ENCODE measurements at places on chromosomes 6 and 20. TPM values are rescaled to one million over a fixed set of nuclear protein-coding genes. Genes with fewer than 3 reads are reported as not detected.

DNA sequence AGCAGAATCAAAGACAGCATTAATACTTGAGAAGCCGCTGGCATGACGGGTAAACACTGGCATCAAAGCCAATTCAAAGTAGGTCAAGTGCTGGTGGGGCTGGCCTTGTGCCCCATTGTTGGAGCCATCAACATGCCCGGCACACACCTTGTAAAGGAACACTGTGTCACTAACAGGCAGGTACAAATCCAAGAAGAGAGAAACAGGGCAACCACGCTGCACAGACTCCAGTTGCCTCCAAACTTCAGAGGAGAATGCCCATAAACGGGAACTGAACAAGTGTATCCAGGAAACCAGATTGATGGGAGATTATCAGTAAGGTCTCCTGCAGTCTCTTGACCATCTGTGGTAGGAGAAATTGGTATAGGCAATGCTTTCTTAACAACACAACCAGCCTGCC lies 127.0 kb upstream of the STXBP5 start:
- no peak for ATAC-seq

MYB gene
- total RNA-seq = 81.5 TPM

DNA sequence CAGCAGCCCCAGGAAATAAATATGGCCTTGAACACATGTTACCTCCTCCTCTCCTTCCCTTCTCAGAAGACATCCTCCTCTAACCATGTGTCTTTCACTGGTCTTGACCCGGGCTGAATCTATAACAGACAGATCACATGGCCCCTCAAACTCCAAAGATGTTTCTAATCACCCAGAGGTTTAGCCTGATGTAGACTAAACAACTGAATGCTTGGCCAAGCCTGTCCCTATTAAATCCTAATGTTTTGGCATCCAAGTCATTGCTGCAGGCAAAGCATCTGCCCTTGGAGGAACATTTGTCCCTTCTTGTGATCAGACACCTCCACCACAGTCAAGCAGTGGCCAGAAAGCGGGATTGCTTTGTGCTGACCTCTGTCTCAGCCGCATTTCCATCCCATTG lies 65.5 kb downstream of the ANKRD60 start:
- no peak for ATAC-seq

DNA sequence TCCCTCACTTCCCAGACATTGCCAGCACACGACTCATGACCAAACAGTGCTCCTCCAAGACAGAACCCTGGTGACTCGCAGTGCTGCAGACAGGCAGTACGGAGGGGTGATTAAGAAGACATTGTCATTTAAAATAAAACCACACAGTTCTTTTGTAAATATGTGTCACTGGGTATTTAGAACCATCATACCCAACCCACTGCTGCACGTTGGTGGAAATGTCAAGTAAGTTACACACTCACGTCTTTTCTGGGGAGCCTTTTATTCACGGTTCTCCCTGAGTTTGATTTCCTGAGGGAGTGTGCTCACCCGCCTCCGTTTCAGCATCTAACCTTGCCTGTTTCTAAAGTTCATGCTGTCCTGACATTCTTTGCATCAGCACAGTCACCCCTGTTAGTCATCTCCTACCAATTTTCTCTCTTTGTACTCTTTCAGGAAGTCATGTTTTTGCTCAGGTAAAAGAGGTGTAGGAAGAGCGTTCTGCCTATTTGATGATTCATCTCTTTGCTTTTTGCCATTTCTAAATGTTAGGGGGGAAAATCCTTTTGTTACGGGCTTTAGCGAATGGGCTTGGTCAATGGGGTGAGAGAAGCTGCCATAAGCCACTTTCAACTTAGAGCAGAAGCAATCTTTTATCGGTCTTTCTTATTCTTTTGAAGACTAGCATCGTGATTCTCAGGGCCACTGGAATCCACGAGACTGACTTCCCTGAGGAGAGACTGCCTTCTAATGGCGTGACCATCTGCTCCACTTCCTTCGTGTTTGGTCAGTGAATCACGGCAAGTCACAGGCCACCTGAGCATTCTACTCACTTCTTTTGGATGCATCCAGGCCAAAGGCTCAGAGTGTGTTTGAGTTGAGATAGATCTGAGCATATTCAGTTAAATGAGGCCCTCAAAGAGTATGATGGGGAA lies 512.8 kb upstream of the JARID2 start:
- peak; percentile 64 for ATAC-seq

DNA sequence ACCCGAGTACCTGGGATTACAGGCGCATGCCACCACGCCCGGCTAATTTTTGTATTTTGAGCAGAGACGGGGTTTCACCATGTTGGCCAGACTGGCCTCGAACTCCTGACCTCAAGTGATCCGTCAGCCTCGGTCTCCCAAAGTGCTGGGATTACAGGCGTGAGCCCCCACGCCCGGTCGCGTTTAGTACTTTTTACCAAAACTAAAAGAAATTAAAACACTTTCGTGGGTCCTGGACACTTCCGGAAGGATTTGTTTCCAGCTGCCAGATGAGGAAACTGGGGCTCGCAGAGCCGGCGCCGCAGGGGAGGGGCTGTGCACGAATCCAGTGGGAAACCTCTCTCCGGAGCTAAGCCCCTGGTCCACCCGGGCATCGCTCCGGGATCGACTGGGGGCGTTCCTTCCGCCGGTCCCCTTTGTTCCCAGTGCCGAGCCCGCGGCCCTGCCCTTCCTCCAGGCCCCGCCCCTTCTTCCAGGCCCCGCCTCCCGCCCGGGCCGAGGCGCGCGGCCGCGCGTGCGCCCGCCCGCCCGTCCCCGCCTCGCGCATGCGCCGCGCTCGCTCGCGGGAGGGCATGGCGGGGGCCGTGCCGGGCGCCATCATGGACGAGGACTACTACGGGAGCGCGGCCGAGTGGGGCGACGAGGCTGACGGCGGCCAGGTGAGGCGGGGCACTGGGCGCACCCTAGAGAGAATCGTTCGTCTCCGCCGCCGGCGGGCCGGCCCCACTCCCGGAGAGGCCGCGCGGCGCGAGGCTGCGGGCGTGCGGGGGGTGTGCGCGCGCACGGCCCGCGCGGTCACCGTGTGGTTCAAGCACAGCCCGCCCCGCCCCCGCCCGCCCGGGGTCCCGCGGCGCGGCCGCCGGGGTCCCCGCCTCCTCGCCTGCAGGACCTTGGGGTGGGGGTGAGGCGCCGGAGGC lies at the start of gene NELFCD:
NELFCD (plus strand) TSS at position 546 of the 917 bp plus-strand sequence; CDS start at position 600, 54 bp downstream.
- ATAC-seq = peak; percentile 90

DNA sequence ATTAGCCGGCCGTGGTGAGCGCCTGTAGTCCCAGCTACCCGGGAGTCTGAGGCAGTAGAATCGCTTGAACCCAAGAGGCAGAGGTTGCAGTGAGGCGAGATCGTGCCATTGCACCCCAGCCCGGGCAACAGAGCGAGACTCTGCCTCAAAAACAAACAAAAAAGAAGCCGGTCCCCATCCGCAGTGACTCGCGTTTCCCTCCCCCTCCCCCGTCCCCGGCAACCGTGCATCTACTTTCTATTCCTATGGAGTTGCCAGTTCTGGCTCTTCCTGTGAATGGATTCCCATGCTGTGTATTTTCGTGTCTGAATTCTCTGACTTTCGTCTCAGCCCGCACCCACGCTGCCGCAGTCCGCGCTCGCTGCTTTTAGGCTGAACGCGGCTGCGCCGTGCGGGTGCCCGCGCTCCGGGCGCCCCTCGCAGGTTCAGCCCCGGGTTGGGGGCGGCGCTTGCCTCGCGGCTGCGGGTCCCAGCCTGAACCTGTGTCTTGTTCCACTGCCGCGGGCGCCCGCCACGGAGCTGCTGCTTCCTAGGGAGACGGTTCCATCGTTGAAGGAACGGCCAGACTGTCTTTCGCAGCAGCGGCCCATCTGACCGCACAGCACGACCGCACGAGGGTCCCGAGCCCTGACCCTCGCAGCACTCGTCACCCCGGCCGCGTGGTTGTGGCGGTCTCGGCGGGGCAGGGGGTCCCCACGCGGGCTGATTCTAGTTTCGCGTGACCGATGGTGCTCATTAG lies 1.1 kb upstream of the MRGBP start:
- peak; percentile 5 for ATAC-seq

DNA sequence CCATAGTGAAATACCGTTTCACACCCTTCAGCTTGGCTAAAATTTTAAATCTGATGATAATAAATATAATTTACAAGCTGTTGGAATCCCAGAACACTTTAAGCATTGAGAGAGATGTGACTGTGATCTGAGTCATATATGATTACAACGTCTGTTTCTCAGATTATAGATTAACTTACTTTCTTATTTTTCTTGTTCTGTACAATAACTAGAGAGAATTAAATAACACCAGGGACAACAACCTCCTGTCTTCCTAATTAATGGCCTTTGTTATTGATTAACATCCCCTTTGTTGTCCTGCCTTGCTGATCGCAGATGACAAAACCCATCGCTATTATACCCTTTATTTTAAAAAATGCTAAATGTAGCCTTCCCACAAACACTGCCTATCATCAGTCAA lies 87.8 kb upstream of the EZR start:
- no peak for ATAC-seq

DNA sequence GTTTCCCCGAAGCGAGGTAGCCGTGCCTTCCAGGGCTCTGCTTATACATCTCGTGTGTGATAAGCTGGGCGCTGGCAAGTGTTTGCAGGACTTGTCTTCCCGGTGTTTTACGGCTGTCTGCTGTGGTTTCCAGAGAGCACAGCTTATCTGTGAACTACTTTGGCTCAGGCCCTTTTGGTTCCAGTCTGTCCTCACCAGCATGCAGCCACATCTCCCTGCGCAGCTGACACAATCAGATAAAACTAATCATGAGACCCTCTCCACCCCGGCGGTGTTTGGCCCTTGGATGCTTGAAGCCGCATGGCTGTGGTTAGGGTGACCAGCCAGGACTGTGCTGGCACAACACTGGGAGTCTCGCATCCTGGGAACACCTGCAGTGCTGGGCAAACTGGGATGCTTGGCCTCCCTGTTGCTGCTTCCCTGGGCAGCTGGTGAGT lies 241.8 kb upstream of the FOXQ1 start:
- no peak for ATAC-seq

- ATAC-seq = no peak
These were observed 82.3 kb upstream of the PTPRT start for GRCh38 chr20:43271980-43272379.

GRCh38 chr20:19026901-19027644 lies 185.4 kb upstream of the SLC24A3 start:
- ATAC-seq = no peak

ZC2HC1B gene
- not detected for total RNA-seq

TBP gene
- 16.8 TPM for total RNA-seq

- ATAC-seq = no peak
These were observed 243.1 kb downstream of the ALDH8A1 start for GRCh38 chr6:134706806-134707205.

R3HDML gene
- total RNA-seq = not detected

MCCD1 gene
- not detected for total RNA-seq

- no peak for ATAC-seq
These were observed 48.8 kb upstream of the FBXO30 start for GRCh38 chr6:145863366-145863765.

DNA sequence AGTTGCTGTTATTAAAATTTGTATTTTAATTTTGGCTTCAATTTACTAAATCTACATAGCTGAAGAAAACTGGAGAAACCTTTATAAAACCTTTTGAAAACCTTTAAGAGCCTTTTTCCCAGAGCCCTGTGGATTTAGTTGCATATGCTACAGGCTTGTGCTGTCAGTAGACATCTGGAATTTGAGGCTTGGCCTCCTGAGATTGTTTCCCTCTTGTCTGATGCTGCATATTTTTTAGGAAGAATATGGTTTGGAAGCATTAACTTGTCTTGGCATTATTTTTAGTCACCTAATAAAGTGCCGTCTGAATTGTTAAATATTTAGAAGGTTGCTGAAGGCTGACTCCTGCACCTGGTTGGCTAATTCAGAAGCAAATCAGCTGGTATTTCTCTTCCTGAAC lies 369.4 kb downstream of the UTRN start:
- ATAC-seq = no peak

DNA sequence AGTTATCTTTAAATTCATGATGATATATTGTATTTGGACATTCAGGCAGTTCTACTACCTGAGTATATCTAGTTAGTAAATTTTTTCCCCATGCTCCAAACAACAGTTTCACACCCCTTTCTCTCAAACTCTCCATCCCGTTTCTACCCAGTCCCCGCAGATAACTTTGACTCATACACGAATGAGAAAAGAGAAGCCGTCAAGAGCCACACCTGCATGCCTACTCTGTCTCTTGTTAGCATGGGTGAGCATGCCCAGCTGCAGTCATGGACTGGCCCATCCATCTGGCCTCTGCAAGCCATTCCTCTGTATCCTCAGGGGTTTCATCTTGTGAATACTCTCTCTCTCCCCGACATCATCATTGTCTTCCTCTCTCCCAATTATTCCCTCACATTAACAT lies 41.5 kb downstream of the MYB start:
- ATAC-seq = peak; percentile 31

DNA sequence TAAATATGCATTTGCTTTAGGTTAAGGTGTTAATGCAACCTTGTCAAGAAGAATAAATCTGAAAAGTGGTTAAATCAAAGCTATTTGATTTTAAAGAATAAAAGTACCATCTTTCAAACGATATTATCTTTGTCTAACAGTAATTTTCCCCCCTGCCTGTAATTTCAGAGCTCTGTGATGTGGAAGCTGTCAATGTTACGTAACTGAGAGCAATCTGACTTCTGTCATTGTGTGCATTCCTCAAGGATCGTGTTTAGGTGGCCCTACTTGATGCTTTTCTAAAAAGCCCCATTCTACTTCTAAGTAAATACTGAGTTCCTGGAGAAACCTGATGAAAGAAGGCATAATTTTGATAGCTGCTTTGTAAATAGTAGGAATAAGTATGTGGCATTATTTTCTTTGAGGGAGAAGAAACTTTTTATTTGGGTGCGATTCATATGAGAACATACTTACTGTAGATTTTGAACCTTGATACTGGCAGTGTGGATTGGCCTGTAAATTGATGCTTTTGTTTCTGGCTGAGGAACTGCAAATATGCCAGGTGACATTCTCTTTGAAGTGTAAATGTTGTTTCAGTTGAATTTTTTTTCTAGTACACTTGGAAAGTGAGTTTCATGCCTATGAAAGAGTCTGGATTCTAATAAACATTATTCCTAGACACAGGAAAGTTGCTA lies 529.6 kb upstream of the FLRT3 start:
- no peak for ATAC-seq

ZNF335 gene
- total RNA-seq = 53.9 TPM

- no peak for ATAC-seq
These were observed 542.3 kb upstream of the JARID2 start for GRCh38 chr6:14703586-14703985.

CPNE1 gene
- total RNA-seq = 269 TPM

UNC5CL gene
- total RNA-seq = 6.7 TPM

GRCh38 chr20:47784599-47785310 lies 526 bp downstream of the SULF2 start:
- ATAC-seq = no peak

DNA sequence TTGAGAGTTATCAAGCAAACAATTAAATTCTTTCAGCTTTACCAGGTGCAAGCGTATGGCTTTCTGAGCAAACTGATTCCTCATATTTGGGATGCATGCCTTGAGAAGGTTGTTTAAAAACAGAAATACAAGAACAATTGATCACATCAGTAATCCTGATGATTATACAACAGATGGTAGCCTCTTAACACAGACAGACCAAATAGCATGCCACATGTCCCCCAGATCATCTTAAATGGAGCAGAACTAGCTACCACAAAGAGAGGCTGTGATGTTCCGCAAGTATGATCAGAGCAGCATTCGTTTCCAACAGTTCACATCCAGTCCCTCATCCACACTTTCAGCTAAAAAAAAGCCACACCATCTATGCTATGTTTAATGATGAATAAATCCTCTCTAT lies 246.2 kb upstream of the NRSN1 start:
- ATAC-seq = no peak

RNF217 gene
- 1.7 TPM for total RNA-seq

All from activated T-helper 17 cell treated with anti-CD3 and anti-CD28 coated beads, Interleukin-2, amount 50 U/mL, for 72 hours (primary cell).